ENCODE measurements at places on chromosomes 7 and 10.

- DNase-seq, result no peak
Observed at GRCh38 chr10:93386631-93387369, 95.3 kb downstream of the MYOF start.

GRCh38 chr10:59880971-59881510, 25.3 kb downstream of the CCDC6 start:
- peak; percentile 58 for DNase-seq

GRCh38 chr7:151059367-151060112, at the start of gene SLC4A2:
Gene SLC4A2, plus strand, starts transcription at chr7:151059589. Its CDS starts 2,399 bp downstream, at chr7:151061988.
- DNase-seq, result peak; percentile 50

GRCh38 chr7:149714910-149715471, 58.4 kb downstream of the ZNF467 start:
- no peak for DNase-seq

- DNase-seq, result no peak
Observed at GRCh38 chr10:1199897-1200721, 143.9 kb downstream of the WDR37 start.

Measured in activated CD4-positive, alpha-beta T cell treated with anti-CD3 and anti-CD28 coated beads for 24 hours (primary cell).